ENCODE measurements at places on chromosomes 7 and 10. TPM values are rescaled to one million over a fixed set of nuclear protein-coding genes. Genes with fewer than 3 reads are reported as not detected.

Gene ANTXRL
- not detected for polyA plus RNA-seq

Gene INHBA
- polyA plus RNA-seq: 0.63 TPM

Gene OR9A2
- polyA plus RNA-seq: not detected

Gene C10orf105
- not detected for polyA plus RNA-seq

Gene RBM20
- polyA plus RNA-seq: not detected

Gene DOCK1
- 18.1 TPM for polyA plus RNA-seq

Gene TM9SF3
- polyA plus RNA-seq: 30.3 TPM

Gene PRKCQ
- polyA plus RNA-seq: 1.4 TPM

Gene TDRD1
- polyA plus RNA-seq: 0.28 TPM

Gene OR2A1
- 0.46 TPM for polyA plus RNA-seq

Gene TMEM139
- 127 TPM for polyA plus RNA-seq

Gene ACTL6B
- 1.00 TPM for polyA plus RNA-seq

Gene BMPER
- 1.9 TPM for polyA plus RNA-seq

Gene GNAT3
- 0.49 TPM for polyA plus RNA-seq

Gene LRRC18
- 0.25 TPM for polyA plus RNA-seq

Gene FKBP9
- 69.6 TPM for polyA plus RNA-seq

Gene MRPS16
- polyA plus RNA-seq: 85.6 TPM

Gene NUTM2E
- polyA plus RNA-seq: not detected

Gene PRTFDC1
- 14.2 TPM for polyA plus RNA-seq

Gene CALN1
- polyA plus RNA-seq: 0.06 TPM

Gene PTTG1IP2
- polyA plus RNA-seq: not detected

Gene KLF14
- not detected for polyA plus RNA-seq

Gene EIF4EBP2
- 78.8 TPM for polyA plus RNA-seq

Gene C7orf57
- polyA plus RNA-seq: not detected

Gene CYP3A4
- polyA plus RNA-seq: 10.4 TPM

Gene HOXA13
- 0.01 TPM for polyA plus RNA-seq

Gene RBM28
- polyA plus RNA-seq: 15.1 TPM

Gene FAM25A
- not detected for polyA plus RNA-seq

Gene CDK14
- 1.1 TPM for polyA plus RNA-seq

Gene CDNF
- not detected for polyA plus RNA-seq

Gene PNLIP
- polyA plus RNA-seq: not detected

Gene CRPPA
- 2.3 TPM for polyA plus RNA-seq

Gene JAZF1
- polyA plus RNA-seq: 3.6 TPM

Gene HERPUD2
- 23.5 TPM for polyA plus RNA-seq

Gene OR6V1
- not detected for polyA plus RNA-seq

Gene CLRN3
- polyA plus RNA-seq: 102 TPM

Gene IFIT1B
- polyA plus RNA-seq: not detected

Gene RRP12
- polyA plus RNA-seq: 18.5 TPM

Gene CARD11
- polyA plus RNA-seq: 0.67 TPM

Data from small intestine (tissue), 16 donors.